Inflammatory macrophage treated with lipopolysaccharide for 4 hours (primary cell): ENCODE measurements at places on chromosomes 3 and 15.

DNA sequence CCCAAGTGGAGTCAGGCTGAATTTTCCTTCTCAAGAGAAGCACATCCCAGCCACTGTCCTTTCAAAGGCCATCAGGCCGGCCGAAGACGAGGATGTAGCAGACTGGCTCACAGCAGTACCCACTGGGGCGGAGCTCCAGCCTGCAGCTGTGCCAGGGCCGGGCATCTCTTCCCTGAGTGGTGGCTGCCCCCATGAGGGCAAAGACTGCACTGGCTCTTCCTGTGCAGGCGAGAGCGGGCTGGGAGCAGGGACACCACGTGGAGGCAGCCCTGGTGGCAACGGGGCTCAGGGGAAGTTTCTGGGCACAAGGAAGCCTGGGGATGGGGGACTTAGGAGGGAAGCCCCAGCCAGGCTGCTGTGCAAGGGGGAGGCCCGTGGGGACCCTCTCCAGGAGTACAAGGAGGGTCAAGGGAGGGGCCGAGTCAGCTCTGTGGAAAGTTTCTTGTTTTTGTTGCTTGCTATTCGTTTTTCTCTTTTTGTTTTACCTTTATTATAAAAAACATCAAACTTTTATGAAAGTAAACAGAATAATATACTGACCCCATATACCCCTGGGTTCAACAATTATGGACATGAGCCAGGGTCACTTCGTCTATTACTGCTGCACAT is 66.1 kb downstream of the RPN1 start:
- peak; percentile 28 for DNase-seq

DNA sequence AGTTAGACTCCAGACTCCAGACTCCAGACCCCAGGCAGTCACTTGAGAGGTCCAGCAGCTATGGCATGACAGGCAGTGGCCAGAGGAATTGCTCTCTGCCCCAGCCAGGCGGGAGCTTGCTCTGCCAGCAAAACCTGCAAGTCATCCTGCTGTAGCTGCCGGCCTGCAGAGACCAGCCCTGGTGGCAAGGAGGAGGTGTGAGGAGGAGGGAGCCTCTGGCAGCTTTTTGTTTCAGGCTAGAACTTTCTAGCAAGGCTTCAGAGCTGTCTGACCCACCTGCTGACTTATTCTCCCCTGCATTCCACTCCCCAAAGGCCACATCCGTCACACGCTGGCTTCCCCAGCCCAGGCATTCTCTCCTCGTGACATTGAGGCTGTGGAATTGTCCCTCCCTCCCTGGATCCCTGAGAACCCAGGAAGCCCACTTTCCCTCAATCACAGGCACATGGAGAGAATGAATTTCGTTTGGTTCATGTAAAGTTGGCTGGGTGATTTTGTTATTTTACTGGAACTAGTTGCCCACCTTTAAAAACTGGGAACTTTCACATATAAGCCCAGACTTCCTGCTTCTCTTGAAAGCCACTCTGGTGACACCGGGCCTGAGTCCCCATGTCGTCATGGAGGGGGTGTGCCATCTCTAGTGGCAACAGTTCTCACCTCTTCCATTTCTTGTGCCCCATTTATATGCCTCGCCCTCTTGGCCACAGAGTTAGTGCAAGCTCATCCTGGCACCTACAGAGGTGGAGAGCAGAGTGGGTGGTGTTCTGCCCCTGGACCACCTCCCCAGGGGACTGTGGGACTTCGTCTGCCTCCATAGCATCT is 82.7 kb downstream of the ABHD5 start:
- DNase-seq = peak; percentile 64

- no peak for DNase-seq
Measured at GRCh38 chr3:47035645-47036044, 56.2 kb downstream of the NBEAL2 start.

DNA sequence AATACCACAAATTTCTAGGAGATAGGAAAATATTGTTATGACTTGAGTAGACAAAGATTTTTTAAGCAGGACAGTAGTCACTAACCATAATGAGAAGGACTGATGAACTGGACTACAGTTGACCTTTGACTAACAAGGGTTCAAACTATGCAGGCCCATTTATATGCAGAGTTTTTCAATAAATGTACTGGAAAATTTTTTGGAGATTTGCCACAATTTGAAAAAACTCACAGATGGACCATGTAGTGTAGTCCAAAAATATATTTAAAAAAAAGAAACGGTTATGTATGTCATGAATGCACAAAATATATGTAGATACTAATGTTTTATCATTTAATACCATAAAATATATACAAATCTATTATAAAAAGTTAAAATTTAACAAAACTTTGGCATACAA is 151.8 kb downstream of the LRRN1 start:
- DNase-seq = no peak

GRCh38 chr3:188267790-188268335 is 113.9 kb downstream of the LPP start:
- no peak for DNase-seq

DNA sequence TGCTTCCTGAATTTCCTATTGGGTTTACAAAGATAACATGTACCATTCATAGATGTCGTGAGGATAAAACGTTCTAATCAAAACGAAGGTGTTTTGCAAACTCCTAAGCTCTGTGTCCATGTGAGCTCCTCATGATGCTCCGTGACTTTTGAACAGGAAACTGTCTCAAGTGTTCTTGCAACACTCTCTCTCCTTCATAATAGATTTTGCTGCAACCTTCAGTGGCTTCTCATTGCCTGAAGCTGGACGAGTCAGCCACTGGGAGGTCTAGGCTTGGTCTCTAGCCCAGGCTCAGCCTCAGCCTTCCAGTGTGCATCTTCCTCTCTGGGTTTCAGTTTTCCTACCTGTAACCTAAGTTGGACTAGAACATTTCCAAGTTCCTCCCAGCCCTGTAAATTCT is 18.7 kb upstream of the BCL2A1 start:
- DNase-seq = peak; percentile 97

DNA sequence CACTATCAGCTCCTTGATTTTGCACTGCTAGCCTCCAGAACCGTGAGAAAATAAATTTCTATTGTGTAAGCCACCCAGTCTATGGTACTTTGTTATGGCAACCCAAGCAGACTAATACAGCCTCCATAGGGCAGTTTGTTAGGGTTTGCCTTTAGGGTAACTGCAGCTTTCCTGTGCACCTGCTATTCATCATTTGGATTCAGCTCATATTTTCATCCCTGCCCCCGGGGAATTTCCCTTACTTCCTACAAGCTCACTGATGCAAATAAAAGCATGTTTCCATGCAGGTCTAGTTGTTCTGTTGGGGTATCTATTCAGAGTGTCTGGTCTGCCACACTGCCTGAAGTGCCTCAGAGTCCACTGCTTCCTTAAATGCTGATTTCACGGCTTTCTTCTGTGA is 48.6 kb upstream of the ATOSA start:
- DNase-seq = no peak

DNA sequence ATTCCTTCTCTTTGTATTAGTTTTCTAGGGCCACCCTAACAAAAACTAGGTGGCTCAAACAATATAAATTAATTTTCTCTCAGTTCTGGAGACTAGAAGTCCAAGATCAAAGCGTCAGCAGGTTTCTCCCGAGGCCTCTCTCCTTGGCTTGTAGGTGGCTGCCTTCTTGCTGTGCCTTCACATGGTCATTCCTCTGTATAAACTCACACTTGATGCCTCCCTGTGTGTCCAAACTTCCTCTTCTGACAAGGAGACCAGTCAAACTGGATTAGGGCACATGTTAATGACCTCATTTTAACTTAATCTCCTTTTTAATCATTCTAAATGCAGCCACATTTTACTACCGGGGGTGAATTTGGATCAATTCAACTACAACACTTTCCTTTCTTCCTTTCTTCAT is 691.1 kb downstream of the DIPK2A start:
- no peak for DNase-seq

DNA sequence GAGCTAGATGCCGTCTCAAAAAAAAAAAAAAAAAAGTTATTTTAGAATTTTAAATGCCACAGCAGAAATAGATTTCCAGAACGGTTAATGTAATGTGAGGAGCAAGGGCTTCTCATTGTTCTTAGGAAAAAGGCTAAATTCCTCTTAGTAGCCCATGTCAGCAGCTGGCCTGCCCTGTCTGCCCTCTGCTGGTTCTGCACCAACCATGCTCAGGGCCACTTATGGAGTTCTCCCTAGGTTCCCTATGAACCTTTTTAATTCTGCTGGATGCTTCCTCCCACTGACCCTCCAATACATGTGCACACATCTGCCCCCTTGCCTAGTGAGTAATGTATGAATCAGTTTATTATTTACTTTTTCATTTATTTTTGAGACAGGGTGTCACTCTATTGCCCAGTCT is 32.2 kb upstream of the DPPA4 start:
- no peak for DNase-seq

- DNase-seq = peak; percentile 76
Measured at GRCh38 chr15:81029414-81030300, 28.9 kb downstream of the TLNRD1 start.

GRCh38 chr15:75815811-75816719 is 27.2 kb upstream of the UBE2Q2 start:
- DNase-seq = no peak

- peak; percentile 73 for DNase-seq
Measured at GRCh38 chr15:59528961-59529402, 82.6 kb upstream of the GCNT3 start.

GRCh38 chr3:149080011-149080698 is 6.2 kb downstream of the HLTF start:
- no peak for DNase-seq

GRCh38 chr3:186825294-186825821 is 17.2 kb upstream of the ADIPOQ start:
- no peak for DNase-seq

DNA sequence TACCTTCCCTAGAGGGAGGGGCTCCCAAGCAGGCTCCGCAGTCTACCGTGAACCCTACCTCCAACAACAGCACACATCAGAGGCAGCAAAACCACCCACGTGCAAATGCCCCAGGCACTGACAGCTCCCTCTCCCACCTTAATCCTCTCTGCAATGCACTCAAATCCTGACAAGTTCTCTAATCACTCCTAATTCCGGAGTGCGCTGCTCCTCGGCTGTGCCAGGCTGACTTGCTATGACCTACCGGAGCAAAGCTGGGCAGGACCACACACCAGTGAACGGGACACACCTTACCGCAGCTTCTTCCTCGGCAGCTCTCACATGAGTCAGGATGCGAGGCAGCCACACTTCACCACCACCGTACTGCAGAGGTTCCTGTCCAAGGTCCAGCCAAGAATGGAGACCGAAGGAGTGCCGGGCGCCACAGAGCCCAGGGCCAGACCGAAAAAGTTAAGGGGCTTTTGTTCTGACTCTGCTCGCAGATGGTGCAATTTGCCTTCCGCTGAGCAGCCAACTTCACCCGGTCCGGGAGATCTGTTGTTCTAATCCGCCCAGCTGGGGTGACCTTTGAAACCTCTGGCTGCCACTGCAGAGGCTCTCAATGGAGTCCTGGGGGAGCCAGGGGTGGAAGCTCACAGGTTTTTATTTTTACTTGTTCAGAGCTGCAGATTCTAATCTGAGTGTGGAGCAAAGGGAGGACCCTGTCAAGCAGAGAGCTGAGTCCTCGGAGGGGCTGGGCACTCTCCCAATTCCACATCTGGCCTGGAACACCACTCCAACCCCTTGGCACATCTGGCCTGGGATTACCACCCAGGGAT is 84.4 kb downstream of the MYLK start:
- DNase-seq = no peak
